ENCODE measurements at places on chromosomes 16 and 17.

DNA sequence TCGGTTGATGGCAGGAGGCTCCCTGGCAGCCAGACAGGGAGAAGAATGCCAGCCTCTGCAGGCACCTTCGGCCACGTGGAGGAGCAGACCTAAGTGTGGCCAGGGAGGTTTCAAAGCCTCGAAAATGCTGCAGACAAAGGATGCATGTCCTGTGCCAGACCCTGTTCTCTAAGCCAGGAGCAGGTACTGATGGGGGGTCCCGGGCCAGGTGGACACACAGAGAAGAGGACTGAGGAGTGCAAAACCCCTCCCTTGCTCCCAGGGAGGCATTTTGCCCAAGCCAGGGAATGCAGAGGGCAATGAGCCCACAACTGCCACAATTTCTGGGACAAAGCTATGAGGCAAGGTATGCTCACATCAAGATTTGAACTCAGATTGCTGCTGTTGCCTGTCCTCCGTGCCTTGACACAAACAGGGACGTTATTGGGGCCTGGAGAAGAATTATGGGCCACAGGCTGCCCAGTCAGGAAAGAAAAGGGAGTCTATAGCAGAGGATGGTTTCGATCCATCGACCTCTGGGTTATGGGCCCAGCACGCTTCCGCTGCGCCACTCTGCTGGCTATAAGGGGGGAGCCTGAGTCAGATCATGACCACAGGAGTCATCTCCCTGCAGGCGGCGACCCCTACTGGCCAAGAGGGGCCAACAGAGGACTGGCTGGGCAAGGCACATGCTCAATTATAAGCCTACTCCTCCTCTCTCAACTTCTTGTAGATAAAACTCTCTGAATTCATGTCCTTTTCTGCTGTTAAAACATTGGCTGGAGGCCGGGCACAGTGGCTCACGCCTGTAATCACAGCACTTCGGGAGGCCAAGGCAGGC, 25.1 kb upstream of the FOXK2 start:
- DNase-seq: peak; percentile 91

DNA sequence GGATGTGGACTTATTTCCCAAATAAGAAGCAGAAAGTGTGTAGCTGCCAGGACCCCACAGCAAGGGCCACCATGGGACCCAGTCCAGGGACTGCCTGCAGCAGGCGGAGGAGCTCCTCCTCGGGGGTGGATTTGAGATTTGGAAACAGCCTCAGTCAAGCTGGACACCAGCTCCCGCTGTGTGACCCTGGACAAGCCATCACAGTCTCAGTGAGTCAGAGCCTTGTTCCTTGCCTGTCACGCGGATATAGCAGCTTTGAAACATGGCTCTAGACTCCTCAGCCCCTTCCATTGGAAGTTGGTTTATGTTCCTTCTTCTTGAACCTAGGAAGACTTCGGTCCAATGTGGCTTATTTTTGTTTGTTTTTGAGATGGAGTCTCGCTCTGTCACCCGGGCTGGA, 12.5 kb upstream of the DPEP1 start:
- DNase-seq: no peak

DNA sequence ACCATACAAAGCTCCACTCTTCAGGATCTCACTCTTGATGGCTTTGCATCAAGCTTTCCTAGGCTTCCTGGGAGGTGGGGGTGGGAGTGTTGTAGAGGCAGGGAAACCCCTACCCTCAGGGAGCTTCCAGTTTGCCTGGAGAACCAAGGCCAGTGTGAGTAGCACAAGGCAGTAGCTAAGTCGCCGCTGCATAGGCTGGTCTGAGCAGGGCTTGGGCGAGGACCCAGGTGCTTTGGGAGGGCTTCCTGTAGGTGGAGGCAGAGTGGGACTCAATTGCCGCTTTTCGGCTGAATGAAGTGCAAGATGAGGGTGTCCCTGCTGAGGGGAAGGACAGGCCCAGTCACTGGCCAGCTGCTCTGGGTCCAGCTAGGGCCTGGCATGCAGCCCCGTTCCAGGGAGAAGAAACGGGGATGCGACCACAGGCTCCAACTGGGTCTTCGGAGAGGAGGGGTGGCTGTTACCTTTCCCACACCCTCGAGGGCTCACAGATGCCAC, 3.9 kb downstream of the CD79B start:
- no peak for DNase-seq

GRCh38 chr17:56594320-56595107, 1.0 kb downstream of the NOG start:
- peak; percentile 5 for DNase-seq

DNA sequence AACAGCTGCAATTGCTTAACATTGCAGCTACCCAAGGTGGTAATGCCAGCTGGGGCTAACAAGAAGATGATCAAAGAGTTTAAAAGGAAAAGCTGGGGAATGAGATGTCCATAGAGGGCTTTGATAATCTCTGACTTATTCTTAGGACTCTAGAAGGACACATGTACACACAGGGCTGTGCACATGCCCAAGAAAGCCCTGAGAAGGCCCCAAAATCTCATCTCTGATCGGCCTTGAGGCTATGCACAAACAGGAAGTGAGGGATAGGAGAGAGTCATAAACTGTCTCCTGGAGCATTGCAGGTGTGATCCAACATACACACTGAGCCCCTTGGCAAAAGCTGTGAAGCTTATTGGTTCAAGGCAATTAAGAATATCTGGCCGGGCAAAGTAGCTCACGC, 17.2 kb upstream of the RABEP1 start:
- no peak for DNase-seq

DNA sequence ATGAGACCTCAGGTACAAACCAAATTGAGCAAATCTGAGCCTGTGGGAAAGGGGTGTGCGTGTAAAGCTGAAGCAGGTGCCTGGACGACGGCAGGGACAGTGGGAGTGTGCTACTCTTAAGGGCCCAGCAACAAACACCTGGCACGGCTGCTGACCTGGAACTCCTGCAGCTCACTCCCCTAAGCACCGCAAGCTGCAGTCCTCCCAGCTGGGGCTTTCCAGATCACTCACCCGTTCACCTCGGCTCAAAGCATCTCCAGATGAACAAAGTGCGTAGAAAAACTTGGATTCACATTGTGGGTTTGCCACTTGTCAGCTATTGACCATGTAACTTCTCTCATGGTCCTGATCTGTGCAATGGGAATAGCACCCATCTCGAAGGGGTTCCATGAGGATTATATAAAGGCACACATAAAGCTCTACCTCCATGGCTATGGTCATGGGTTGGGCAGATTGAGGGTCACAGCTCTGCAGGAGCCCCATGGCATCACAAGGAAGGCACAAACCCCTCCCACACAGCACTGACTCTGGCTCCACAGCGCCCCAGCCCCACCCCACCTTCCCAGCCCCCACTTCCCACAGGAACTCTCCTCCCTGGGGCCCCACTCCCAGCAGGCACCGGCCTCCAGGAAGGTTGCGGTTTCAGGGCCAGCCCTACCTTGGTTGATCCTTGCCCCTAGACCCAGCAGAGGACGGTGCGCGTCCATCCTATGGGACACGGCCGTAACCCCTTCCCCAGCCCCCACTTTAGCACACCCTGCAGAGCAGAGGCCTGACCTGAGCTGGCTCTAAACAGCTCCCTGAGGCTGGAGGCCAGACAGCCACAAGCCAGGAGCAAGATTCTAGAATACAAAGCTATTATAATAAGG, 21.9 kb downstream of the ST3GAL2 start:
- no peak for DNase-seq

DNA sequence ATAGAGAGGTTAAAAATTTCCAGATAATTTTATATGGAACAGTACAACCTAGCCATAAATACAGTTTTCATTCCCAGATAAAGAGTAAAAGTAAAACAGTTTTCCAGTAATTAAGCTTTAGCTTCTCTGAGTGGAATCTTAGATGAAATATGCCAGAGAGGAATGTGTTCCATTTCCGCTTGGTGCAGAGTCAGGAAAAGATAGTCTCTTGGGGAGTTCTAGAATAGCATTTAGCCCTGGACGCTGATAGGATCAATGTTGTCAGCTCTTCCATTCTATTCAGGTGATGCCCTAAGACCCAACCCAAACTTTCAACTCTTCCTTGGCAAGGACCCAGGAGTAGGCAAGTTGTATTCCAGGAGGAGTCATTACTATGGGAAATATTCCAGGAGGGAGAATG, 30.9 kb upstream of the ABCA3 start:
- DNase-seq: no peak

- DNase-seq: no peak
Measured at GRCh38 chr16:60107871-60108270, 1373.8 kb upstream of the GOT2 start.

DNA sequence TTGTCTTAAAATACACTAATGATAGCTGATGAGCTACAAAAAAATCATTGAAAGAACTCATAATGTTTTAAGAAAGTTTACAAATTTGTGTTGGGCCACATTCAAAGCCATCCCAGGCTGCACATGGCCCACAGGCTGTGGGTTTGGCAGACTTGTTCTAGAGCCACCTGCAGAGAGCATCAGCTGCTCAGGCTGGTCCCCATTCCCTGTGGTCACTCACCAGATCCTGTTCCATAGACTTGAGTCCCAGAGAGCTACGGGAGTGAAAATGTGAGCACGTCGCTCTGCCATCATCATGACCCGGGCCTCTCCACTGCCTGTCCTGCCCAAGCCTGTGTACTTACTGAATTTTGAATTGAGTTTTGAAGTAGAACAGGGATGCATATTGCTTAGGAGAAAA, 6.9 kb downstream of the SLC26A11 start:
- DNase-seq: no peak

DNA sequence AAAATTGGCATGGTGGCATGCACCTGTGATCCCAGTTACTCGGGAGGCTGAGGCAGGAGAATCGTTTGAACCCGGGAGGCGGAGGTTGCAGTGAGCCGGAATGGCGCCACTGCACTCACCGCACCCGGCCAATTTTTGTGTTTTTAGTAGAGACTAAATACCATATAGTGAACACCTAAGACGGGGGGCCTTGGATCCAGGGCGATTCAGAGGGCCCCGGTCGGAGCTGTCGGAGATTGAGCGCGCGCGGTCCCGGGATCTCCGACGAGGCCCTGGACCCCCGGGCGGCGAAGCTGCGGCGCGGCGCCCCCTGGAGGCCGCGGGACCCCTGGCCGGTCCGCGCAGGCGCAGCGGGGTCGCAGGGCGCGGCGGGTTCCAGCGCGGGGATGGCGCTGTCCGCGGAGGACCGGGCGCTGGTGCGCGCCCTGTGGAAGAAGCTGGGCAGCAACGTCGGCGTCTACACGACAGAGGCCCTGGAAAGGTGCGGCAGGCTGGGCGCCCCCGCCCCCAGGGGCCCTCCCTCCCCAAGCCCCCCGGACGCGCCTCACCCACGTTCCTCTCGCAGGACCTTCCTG, at the start of gene HBQ1:
TSS of gene HBQ1 (plus strand) at position 359 of the 575 bp plus-strand sequence. CDS start at position 387, 28 bp downstream.
- no peak for DNase-seq

DNA sequence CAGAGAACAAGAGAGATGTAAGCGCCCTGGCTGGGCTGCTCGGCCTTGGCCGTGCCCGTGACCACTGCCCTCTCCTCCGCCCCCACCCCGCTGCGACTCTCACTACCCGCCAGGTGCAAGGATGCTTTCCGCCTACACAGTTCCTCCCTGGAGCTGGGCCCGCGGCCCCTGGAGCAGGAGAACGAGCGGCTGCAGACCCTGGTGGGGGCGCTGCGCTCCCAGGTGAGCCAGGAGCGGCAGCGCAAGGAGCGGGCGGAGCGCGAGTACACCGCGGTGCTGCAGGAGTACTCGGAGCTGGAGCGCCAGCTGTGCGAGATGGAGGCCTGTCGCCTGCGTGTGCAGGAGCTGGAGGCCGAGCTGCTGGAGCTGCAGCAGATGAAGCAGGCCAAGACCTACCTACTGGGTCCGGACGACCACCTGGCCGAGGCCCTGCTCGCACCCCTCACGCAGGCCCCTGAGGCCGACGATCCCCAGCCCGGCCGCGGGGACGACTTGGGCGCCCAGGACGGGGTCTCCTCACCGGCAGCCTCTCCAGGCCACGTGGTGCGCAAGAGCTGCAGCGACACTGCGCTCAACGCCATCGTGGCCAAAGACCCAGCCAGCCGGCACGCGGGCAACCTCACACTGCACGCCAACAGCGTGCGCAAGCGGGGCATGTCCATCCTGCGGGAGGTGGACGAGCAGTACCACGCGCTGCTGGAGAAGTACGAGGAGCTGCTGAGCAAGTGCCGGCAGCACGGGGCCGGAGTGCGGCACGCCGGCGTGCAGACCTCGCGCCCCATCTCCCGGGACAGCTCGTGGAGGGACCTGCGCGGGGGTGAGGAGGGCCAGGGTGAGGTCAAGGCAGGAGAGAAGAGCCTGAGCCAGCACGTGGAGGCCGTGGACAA, 9.2 kb upstream of the MRPL58 start:
- DNase-seq: no peak

DNA sequence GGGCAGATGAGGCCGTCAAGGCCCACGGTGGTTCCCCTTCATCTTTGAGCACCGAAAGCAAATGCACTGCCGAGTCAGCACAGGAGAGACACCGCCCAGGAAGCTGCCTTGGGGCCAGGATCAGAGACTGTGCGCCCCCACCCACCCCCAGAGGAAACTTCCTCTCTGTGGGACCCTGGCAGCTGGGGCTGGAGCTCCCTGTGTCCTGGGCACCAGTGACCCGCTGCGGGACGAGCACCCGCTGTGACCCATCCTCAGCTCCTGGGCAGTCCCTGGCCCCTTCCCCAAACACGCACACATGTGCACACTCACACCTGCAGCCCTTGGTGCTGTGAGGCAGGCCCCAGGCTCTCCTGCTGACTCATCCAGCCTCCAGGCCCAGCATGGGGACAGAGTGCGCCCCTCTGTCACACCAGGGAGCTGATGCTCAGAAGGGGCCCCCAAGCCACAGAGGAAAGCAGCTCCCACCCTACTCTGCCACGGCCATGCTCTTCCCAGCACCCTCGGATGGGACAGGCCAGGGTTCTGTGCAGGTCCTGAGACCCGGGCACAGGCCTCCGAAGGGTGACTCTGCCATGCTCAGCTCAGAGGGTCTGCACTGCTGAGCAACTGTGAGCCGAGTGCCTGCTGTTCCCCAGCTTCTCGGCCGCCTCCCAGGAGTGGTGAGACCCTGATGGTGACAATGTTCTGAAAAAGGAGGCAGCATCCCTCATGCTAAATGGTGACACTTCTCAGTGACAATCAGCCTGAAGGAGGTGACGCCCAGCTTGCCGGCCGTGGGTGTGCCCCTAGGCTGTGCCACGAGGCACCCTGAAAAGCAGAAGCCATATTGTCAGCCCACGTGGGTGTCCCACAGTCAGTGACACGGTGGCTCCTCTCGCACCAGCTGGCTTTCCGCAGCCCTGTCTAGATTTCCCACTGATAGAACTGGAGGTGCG, 3.6 kb downstream of the PIEZO1 start:
- DNase-seq: no peak

GRCh38 chr16:81937305-81938038, 73.8 kb downstream of the SDR42E1 start:
- no peak for DNase-seq

Measured in astrocyte of the spinal cord (primary cell).